ENCODE measurements at places on chromosomes 4 and X.

GRCh38 chr4:5435201-5435600, 273.2 kb downstream of the EVC2 start:
- no peak for DNase-seq

DNA sequence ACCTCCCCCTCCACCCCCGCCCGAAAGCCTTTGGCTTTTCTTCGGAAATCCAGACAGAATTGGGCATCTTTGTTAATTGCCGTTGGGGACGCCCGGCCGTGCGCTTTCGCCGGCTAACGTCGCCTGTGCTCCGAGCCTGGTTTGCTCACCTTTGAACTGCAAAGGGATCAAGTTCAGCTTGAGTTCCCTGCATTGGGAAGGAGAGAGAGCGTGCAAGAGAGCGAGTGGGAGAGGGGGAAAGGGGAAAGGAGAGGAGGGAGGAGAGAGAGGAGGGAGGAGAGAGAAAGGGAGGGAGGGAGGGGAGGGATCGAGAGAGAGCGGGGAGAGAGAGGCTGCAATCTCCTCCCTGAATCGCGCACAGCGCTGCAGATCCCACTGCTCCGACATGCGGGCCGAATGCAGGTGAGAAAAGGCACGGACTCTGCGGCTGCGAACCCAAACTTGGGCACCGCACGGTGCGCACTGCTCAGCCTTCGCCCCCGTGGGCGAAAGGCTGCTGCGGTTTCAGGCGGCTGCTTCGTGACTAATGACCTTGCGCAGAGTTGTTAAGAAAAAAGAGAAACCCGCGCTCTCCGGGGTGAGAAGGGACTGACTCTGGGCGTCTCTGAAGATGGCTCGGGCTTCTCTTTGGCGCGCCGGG, at the start of gene PCDH7:
TSS of gene PCDH7 (plus strand) at position 349 of the 640 bp plus-strand sequence. CDS start 1,054 bp downstream, outside the sequence.
- peak; percentile 42 for DNase-seq

DNA sequence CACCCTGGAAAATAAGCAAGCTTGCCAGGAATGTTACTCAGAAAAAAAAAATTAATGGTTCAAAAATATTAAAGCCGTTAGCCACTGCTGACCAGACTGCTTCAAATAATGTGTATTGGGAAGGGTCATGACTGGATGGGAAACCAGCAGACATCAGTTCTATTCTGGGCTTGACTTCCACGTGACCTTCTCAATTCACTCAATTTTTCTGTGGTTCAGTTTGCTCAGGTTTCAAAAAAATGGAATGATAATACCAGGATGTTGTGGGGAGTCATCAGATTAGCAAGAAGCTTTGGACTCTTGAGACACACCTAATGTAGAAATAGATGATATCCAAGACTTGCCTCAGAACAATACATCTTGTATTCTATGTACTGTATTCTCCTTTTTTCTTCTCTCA, 541.9 kb upstream of the BOD1L1 start:
- DNase-seq: peak; percentile 67

- DNase-seq: no peak
Measured at GRCh38 chr4:169335331-169335730, 64.6 kb upstream of the SH3RF1 start.

DNA sequence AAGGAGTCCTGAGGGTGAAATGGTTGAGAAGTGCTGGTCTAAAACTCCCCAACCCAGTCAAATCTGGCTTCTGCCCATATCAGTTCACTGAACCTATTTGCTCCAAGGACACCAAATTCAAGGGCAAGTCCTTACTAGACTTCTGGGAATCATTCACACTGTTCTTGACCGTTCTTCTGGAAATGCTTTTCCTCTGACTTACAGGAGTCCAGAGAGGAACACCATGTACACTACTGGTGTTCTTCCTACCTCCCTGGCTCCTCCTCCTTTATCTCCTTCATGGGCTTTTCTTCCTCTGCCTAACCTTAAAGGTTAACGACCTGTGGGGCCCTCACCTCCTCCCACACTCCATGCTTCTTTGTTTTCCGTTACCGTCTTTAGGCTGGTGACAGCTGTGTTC, 281.3 kb downstream of the FRMPD4 start:
- no peak for DNase-seq

- DNase-seq: no peak
Measured at GRCh38 chr4:138310991-138311390, 68.8 kb upstream of the SLC7A11 start.

- DNase-seq: no peak
Measured at GRCh38 chrX:78945186-78945912, at the start of gene P2RY10. Gene P2RY10 (plus strand): TSS chrX:78945391. CDS start chrX:78960521, 15,130 bp downstream.

DNA sequence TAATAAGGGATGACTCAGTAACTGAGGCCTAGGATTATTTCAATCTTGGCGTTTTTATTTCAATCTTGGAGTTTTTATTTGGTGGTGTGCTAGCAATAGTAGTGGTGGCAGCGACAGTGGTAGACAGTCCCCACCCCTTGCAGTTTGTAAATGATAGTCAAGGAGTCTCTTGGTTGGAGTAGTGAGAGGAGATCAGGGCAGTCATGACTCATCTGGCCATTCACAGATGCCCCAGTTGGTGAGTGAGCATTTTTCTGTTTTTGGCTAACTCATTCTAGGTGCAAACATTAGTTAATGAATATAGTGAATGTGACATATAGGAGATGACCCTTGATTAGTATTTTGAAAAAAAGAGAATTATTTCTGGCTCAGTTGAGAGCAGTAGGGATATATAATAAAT, 93.5 kb upstream of the ADAD1 start:
- peak; percentile 61 for DNase-seq

DNA sequence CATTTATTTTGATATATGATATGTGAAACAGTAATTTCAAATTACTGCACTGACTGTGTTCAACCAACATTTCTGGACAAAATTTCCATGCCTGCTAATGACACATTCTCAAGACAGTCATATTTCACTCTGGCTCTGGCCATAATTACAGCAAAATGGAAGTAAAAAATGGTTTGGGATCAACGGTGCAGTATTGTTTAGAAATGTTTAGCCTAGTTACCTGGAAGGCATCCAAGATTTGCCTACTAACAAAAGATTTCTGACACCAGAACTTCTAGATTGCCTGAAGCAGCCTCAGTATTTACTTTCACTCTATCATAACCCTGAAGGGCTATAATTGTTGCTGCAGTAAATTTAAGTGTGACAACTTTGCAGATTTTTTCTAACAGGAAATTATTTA, 416.3 kb downstream of the PCDH10 start:
- peak; percentile 10 for DNase-seq

GRCh38 chrX:85288992-85289723, 45.4 kb downstream of the ZNF711 start:
- DNase-seq: no peak

DNA sequence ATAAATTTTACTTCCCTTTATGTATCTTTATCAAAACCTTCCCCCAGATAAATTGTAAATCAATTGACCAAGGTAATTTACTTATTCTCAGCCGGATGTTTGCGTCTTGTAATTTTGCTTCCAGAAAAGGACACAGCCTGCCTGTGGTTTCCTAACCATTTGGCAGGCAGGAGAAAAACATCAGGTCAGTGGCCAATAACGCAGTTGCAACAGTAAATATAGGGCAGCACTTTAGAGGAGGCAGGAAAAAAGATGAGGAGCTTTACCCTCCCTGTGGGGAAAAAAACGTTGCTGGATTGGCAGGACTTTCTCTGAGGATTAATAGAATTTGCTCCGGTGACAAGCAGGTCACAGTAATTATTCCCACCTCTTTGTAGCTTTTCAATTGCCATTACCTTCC, 2618.1 kb downstream of the ARAP2 start:
- DNase-seq: no peak

- DNase-seq: no peak
Measured at GRCh38 chr4:78940752-78941151, 1.5 kb upstream of the PAQR3 start.

DNA sequence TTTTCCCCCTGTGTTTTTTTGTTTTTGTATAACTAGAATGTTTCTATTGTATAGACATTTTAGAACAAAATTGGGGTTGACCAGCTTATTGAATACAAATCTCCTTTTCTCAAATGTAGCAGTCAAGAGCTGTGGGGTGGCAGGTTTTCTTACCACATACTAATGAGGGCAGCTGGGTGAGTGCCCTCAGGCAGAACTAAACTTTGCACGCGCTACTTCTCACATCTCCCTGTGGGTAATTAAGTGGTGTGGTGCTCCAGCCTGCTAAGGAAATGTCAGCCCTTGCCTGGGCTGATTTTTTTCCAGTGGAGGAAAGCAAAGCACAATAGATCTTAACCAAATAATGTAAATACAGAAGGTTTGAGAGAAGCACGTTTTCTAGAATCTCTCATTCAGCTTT, 717.6 kb upstream of the TENM3 start:
- peak; percentile 2 for DNase-seq

DNA sequence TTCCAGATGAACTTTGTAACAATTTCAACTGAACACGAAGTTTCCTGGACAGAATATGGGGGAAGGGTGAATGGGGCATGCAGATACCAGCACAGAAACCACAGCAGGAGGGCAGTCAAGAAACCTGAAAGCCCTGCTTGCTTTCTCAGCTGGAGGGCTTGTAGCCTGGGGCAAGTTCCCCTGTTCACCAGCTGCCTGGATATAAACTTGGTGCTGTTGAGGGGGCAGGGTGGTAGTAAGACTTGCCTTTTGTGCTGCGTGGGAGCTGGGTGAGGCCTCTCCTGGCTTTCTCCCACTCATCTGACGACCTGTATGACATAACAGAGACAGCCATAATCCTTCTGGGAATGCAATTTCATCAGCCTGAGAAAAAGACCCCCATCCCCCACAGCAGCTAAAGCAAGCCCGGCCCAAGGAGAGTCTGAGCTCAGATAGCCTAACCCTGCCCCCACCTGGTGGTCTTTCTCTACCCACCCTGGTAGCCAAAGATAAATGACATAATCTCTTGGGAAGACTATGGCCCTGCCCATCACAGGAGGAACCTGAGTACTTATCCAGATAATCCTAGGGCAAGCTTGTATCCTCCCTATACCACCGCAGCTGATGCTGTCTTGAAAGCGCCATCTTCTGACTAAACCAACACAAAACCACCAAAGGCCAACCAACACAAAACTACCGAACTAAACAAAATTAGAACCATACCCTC, 234.3 kb downstream of the LAS1L start:
- no peak for DNase-seq

- DNase-seq: peak; percentile 48
Measured at GRCh38 chrX:130162094-130162735, 3.4 kb downstream of the AIFM1 start.

DNA sequence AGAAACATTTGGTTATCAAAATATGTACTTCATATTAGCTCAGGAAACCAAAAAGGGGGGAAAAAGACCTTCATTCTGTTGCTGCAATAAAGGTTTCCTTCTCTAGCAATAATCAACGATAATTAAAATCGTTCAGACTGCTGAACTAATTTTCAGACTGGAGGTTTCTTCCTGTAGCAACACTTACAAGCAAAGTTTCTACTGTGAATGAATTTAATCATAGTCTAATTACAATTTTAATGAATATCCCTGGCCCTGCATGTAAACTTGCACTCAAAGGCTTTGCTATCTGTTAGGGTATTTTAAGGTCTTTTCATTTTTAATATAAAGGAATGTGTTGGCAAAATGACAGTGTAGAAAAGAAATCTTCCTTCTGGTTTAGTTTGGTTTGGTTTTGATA, 265.2 kb downstream of the QDPR start:
- no peak for DNase-seq

GRCh38 chr4:7074426-7074825, 6.6 kb upstream of the GRPEL1 start:
- peak; percentile 57 for DNase-seq

DNA sequence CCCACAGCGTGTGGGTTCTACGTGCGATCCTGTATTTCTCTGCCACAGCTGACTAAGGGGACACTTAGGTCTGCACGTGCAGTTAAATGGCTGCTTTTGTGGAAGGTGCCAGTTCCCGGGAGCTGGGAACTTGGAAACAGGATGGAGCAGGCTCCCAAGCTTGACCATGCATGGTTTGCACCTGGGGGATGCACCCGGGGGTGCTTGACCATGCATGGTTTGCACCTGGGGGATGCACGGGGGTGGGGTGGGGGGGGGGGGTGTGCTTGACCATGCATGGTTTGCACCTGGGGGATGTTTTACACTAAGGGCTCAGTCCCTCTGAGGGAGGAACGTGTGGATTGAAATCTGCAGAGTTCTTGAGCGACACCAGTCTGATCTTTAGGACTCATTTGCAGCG, 5.7 kb downstream of the WFS1 start:
- DNase-seq: no peak

- DNase-seq: peak; percentile 42
Measured at GRCh38 chr4:174521800-174522182, 497 bp downstream of the HPGD start.

GRCh38 chr4:10079912-10080588, 36.5 kb downstream of the WDR1 start:
- DNase-seq: no peak

DNA sequence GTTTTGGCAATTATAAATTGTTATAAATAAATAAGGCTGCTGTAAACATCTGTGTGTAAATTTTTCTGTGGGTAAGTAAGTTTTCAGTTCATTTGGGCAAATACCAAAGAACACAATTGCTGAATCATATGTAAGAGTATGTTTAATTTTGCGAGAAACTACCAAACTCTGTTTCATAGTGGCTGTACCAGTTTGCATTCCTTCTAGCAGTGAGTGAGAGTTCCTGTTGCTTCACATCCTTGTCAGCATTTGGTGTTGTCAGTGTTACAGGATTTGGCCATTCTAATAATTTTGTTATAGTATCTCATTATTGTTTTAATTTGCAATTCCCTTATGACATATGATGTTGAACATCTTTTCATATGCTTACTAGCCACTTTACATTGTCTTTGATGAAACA, 48.4 kb downstream of the ARFIP1 start:
- no peak for DNase-seq

GRCh38 chr4:152348670-152349069, 187.2 kb downstream of the FBXW7 start:
- DNase-seq: no peak

GRCh38 chrX:68999931-69000330, 165.3 kb downstream of the PJA1 start:
- no peak for DNase-seq

DNA sequence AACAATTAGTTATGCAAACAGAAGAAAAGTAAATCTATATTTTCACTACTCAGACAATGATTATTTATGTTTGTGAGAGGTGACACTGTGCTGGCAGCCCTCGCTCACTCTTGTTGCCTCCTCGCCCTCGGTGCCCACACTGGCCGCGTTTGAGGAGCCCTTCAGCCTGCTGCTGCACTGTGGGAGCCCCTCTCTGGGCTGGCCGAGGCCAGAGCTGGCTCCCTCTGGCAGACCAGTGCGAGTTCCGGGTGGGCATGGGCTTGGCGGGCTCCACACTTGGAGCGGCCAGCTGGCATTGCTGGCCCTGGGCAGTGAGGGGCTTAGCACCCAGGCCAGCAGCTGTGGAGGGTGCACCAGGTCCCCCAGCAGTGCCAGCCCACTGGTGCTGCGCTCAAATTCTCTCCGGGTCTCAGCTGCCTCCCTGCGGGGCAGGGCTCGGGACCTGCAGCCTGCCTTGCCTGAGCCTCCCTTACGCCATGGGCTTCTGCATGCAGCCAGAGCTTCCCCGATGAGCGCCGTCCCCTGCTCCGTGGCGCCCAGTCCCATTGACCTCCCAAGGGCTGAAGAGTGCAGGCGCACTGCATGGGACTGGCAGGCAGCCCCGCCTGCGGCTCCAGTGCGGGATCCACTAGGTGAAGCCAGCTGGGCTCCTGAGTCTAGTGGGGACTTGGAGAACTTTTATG, 902.6 kb downstream of the PDHA2 start:
- DNase-seq: no peak

- DNase-seq: no peak
Measured at GRCh38 chrX:9992724-9993123, 25.6 kb downstream of the CLDN34 start.

- no peak for DNase-seq
Measured at GRCh38 chr4:41362621-41363383, 106.1 kb downstream of the UCHL1 start.

GRCh38 chrX:57900975-57901374, 9.3 kb downstream of the ZXDA start:
- DNase-seq: peak; percentile 65

- DNase-seq: no peak
Measured at GRCh38 chr4:14392378-14392777, 609.9 kb upstream of the CPEB2 start.

All from kidney tubule cell (primary cell).